ENCODE measurements at places on chromosomes 6 and 20.

DNA sequence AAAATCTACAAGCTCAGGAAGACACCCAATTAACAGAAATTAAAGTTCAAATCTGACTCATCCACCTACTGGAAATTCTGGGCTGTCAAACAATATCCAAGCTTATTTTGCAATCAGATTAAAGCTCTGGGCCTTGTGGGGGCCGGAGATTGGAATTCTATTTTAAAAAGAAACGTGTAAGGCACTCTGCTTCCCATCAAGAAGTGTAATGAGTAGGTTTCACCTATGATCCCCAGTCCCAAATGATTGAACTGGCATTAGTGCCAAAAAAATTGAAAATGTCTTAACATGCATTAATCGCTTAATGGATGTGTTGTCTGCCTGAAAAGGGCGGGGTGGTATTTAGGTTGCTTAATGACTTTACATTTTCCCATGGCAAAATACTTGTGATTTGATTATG lies 542.4 kb upstream of the BTBD3 start:
- DNase-seq, result no peak

GRCh38 chr20:49915380-49916145 lies at the start of gene SPATA2:
Gene SPATA2 (minus strand): TSS chr20:49915529. CDS start chr20:49908490, 7,039 bp downstream.
- DNase-seq, result peak; percentile 92

DNA sequence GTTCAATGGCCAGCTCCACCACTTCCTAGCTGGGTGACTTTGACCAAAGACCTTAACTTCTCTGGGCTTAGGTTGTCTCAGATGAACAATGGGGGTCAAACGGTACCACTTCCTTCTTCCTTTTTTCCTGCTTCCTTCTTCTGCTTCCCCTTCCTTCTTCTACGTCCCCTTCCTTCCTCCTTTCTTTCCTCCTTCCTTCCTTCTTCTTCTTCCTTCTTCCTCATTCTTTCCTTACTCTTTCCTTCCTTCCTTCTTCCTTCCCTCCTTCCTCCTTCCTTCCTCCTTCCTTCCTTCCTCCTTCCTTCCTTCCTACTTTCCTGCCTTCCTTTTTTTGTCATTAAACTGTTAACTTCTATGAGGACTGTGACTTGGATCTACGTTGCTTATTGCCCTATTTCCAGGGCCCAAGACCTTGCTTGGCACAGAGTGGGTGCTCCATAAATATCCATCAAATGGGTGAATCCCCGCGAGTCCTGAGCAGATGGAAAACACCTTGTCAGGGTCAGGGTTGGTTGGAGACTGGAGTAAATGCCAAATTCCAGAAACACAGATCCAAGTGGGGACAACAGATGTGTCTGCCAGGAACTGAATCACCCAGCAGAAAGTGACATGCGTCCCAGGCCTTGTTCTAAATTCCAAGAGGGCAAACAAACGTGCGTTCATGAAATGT lies 243.3 kb downstream of the PREX1 start:
- DNase-seq, result no peak

DNA sequence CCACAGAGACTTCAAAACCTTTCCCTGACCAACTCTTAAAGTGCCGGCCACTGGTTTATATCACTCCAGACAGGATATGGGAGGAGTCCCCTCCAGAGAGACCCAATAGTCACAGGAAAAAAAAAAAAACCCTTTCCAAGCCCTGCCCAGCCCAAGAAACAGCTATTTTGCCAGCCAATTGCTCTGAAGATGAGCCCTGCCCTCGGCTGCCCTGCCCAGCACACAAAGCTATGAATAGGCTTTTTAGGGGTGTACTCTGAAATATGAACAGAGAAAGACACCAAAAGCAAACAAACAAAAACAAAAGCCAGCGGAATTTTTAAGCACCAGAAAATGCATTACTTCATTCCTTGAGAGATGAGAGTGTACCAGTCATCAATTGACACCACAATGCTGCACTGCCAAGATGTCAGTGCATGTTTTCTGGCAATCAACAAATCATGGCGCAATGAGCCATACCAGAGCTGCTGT lies 275.1 kb downstream of the C6orf118 start:
- no peak for DNase-seq

- no peak for DNase-seq
Measured at GRCh38 chr6:110800839-110801196, 14.5 kb downstream of the CDK19 start.

DNA sequence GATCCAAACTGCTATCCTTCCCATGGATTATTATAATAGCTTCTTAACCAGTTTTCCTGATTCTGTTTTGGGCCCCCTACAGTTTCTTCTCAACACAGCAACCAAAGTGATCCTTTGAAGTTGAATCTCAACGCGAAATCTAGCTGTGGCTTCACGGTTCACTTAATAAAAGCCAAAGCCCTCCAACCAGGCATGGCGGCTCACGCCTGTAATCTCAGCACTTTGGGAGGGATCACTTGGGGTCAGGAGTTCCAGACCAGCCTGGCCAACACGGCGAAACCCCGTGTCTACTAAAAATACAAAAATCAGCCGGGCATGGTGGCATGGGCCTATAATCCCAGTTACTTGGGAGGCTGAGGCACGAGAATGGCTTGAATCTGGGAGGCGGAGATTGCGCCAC lies 3.3 kb downstream of the RMND1 start:
- DNase-seq, result no peak

- DNase-seq, result no peak
Measured at GRCh38 chr20:33411711-33412483, 10.6 kb upstream of the CDK5RAP1 start.

- DNase-seq, result no peak
Measured at GRCh38 chr20:25314497-25315417, 66.9 kb downstream of the PYGB start.

DNA sequence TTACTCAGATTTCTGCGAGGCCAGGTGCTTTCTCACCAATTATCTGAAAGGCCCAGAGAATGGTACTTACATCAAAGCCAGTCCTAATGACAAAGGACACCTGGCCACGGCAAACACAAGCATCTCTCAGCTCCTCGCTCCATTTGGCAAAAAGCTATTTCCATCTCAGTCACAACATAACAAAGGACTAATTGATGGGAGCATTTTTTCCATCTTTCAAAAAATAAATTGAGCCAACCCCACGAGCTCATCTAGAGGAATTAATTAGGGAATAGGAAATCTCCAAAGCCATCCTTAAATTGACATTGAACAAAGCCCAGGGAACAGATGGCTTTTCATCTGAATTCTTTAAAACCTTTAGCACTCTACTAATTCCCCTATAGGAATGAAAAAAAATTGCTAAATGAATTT lies 236.7 kb downstream of the HAO1 start:
- no peak for DNase-seq

- DNase-seq, result no peak
Measured at GRCh38 chr6:81897793-81898192, 145.3 kb upstream of the TENT5A start.

DNA sequence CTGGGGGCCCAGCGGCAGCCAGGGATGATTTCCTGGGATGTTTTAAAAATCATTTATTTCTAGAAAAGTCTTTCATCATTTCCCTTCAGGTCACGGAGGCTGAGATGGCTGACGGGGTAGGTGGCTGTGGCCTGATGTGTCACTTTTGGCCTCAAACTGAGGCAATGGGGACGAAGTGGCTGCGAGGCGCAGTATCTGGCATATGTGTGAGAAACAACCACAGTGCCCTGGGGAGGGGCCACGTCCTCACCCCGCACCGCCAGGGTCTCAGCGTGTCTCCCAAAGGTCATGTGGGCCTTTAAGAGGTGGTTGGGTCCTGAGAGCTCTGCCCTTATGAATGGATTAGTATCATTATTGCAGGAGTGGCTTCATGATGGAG lies 120.0 kb downstream of the CEBPB start:
- DNase-seq, result no peak

DNA sequence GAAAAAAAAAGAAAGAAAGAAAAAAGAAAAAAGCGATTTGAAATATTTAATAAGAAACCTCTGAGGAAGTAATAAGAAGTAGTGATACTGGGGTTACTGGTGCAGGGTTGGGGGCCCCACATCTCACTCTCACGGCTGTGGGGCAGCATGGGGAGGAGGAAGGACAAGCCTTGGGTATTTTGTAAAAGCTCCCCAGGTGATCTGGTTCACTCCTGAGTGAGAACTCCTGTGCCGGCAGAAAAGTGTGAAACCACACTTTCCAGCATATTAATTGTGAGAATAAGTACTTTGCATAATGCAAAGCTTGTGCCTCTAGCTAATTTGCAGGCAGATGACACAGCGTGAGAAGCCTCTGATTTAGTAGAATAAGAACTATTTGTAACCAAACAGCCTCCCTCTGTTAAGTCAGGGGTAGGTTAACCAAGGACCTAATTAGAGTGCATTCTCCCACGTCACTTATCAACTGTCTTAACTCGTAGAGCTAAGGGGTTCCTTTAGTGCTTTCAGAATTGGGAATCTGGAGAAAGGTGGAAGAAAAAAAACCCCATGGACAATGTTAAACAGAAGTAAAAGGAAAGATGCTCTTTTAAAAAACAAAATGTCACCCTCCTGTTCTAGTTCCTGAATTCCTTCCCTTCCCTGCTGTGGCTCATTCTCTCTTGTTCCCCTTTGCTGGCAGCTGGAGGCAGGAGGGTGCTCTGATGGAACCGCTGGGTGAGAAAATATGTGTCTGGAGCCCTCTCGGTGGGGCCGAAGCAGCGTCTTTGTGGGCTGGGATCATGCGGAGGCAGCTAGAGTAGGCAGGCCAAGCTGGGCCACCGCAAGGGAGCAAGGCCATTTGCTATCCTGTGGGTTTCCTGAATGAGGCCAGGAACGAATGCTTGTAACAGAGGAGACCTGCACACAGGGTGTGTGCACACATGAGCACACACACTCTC lies 108.7 kb downstream of the FYN start:
- DNase-seq, result peak; percentile 53

- no peak for DNase-seq
Measured at GRCh38 chr20:46683668-46683938, 5.6 kb downstream of the TP53RK start.

DNA sequence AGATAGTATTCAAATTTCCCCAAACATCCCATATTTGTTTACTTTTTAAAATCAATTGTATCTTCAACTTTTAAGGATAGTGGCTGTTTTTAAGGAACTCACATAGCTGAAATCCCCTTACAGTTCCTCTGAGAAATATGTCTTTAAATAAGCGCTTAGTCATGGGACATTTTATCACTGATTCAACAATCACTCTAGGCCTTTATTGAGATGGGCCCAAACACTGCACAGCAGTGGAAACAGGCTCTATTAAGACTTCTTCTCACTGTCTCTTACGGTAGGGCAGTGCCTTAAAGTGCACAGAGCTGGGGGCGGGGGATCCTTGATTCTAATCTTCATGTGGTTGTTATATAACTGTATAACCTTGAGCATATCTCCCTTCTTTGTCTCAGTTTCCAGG lies 59.8 kb upstream of the RREB1 start:
- no peak for DNase-seq

- no peak for DNase-seq
Measured at GRCh38 chr6:30935018-30935417, 3.0 kb upstream of the SFTA2 start.

- no peak for DNase-seq
Measured at GRCh38 chr6:43453831-43454230, 1.5 kb downstream of the DLK2 start.

DNA sequence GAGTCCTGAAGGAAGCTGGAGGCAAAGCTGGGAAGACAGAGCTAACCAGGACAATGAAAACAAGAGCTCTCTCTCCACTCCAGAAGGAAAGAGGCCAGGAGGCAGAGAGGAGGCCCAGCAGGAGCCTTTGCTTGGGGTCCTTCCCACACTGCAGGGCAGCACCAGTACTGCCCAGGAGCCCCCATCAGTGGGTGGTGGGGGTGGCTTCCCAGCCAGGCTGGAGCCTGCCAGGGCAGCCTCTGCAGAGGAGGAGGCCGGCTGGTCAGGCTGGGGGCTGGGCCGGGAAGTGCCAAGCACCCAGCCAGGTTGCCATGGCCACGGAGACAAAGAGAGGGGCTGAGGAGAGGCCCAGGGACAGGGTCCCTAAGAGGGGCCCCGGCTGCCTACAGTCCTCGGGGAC lies 33.4 kb downstream of the PREX1 start:
- DNase-seq, result no peak

GRCh38 chr20:24584538-24585356 lies 115.3 kb downstream of the SYNDIG1 start:
- no peak for DNase-seq

- no peak for DNase-seq
Measured at GRCh38 chr20:5491455-5491854, 174.7 kb upstream of the PROKR2 start.

DNA sequence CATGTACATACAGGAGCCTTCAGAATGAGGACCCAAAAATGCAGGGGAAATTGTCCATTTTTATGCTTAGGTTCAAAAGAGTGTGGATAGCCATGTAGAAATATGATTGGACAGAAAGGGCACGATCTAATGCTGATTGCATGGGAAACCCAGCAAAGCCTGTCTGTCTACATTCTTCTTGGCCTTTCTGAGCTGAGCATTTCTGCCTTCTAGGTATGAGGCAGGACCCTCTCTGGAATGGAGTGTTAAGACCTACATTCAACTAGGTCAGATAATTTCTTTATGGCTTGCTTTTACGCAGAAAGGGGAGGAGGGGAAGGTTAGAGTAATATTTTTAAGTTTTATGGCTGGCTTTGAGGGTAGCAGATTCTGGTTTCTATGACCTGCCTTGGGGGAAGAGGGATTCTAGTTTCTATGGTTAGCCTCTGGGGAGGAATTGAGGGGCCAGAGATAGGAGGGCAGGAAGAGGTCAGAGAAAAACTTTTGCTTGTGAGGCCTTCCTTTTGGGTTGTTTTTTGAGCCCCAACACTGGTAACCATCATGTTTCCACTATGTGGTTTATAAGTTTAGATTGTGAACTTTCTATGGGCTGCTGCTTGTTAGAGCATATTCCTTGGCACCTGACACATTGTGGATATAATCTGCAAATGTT lies 63.5 kb downstream of the LYRM2 start:
- no peak for DNase-seq

- no peak for DNase-seq
Measured at GRCh38 chr6:134422426-134423231, 104.7 kb upstream of the SGK1 start.

DNA sequence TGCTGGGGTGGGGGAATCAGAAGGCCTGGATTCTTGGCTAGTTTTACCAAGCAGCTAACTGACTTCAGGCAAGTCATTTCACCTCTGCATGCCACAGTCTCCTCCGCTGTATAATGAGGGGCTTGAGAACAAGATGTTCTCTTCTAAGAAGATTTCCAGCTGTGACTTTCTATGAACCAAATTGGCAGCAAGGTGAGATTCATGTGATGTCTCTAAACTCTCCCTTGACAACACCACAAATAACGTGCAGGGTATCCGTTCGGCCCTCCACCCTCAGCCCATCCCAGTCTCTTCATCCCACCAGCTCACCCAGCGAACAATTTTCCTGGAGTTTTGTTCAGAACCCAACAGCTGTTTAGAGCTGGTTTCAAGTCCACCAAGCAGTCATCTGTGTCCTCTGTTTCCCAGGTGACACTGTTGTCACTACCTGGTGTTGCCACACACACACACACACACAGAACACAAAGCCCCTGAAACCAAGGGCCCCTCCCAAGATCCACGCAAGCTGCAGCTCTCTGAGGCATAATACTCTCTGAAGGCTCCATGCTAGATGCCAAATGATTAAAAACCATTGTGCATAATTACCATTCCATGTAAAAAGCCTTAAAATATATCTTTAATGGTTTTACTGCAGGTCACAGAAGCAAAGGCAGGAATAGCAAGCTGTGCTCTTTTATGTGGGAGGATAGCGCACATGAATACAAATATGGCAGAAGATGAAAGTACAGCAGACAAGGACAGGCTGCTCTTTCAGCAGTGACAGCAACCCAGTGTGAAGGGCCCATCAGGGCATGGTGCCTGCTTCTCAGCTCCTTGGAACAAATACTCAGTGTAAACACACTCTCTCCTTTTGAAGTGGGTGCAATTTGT lies 48.2 kb downstream of the ARHGAP18 start:
- no peak for DNase-seq

GRCh38 chr6:1347161-1347560 lies 35.3 kb downstream of the FOXQ1 start:
- DNase-seq, result no peak

GRCh38 chr6:130529569-130530149 lies 163.8 kb downstream of the TMEM200A start:
- DNase-seq, result no peak

All from T-helper 1 cell (primary cell).